ENCODE measurements at places on chromosomes 16 and 17. TPM values are rescaled to one million over a fixed set of nuclear protein-coding genes. Genes with fewer than 3 reads are reported as not detected.

DNA sequence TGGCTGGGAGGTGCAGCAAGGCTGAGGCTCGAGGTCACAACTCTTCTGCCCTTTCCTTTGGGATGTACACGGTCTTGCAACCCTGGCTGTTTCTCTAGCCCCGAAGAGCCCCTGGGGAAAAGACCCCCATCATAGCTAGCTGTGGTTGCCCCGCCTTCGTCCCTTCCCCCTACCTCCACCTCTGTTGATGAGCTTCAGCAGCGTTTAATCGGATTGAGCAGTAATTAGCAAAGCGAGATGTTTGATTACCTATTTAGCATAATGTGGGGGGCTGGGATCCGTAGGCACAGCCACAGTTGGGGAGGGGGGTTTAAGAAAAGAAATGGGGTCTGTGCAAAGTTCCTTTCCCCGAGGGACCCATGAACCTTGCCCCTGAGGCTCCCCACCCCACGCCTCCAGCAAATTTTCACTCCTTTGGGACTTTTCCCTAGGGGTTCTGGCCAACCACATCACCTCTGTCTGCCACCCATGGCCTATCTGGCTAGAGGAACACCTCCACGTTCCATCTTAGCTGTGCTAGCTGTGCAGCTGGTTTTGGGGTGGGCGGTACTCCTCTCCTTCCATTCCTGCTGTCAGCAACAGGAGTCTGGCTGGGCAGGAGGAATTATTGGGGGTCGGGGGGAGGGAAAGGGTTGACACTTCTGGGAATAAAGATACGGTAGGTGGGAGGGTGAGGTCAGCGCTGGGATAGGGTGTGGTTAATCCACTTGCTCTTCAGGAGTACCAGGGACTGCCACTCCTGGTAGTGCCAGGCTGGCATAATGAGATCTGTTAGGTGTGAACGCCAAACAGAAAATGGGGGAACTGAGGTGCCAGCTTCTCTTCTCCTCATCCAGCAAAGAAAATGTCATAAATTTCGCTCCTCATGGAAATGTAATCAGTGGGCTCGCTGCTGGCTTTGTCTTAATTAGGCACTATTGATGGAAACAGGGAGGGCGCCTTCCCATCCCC lies 1.3 kb upstream of the DNAH2 start:
- DNase-seq, result no peak

GRCh38 chr16:56278196-56278855 lies 87.0 kb downstream of the GNAO1 start:
- DNase-seq, result no peak

- no peak for DNase-seq
Measured at GRCh38 chr17:59434429-59434828, 103.0 kb downstream of the YPEL2 start.

DNA sequence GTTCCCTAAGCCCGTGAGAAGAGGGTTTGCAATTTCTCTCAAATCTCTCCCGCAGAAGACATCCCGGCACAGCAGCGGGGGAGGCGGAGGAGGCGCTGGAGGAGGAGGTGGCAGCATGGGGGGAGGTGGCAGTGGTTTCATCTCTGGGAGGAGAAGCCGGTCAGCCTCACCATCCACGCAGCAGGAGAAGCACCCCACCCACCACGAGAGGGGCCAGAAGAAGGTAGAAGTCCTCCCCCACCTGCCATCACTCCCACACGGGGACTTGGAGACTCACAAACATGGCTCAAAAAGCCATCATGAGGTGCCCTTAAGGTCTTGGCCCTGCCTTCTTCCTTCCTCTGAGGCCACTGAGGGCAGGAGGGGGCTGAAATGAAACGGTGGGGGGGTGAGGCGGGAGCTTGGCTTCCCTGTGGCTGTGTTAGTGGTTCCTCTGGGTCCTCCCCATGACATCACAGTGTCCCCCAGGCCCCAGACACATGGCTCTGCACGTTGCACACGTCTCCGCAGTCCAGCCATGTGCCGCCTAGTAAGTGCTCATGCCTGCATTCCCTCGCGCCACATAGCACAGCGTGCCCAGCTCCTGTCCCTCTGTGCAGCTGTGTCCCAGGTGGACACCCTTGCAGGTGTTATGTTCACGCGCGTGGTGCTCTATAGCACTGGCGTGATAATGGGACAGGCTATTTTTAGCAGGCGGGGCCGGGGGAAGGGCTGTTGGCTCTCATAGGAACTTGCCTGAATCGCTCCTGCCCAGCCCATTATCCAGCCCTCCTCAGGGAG lies 6.9 kb downstream of the MLLT6 start:
- DNase-seq, result no peak

GRCh38 chr17:81528651-81529436 lies 667 bp downstream of the FSCN2 start:
- no peak for DNase-seq

DPEP1 gene
- not detected for total RNA-seq

DNA sequence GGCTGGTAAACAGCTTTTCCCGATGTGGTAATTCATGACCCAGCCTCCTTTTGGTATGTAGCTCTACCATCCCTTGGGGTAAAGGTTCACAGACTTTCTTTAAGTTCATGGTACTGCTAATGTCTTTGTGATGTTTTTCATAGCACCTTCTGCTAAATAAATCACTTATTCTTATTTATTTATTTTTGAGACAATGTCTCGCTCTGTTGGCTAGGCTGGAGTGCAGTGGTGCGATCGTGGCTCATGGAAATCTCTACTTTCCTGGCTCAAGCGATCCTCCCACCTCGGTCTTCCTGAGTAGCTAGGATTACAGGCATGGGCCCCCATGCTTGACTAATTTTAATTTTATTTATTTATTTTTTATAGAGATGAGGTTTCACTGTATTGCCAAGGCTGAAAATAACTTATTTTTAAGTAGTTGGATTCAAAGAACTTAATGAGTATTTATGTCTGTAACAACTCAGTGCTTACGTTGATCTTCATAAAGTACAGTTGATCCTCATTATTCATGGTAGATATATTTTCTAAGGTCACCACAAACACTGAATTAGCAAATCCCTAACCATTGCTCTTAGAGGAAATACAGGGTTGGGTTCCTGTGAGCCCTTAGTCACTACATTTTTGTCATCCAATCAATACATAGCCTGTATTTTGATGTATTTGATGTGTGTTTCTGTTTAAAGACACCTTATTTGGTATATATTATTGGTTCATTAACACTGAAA lies 97.1 kb downstream of the SHISA9 start:
- DNase-seq, result no peak

GRCh38 chr16:69179328-69180010 lies 7.5 kb upstream of the SNTB2 start:
- peak; percentile 77 for DNase-seq

- no peak for DNase-seq
Measured at GRCh38 chr16:76656994-76657393, 379.8 kb downstream of the CNTNAP4 start.

CBX2 gene
- 2.9 TPM for total RNA-seq

MT3 gene
- 6.6 TPM for total RNA-seq

GRCh38 chr17:27336184-27336583 lies 42.3 kb downstream of the WSB1 start:
- no peak for DNase-seq

FOXN1 gene
- not detected for total RNA-seq

DNA sequence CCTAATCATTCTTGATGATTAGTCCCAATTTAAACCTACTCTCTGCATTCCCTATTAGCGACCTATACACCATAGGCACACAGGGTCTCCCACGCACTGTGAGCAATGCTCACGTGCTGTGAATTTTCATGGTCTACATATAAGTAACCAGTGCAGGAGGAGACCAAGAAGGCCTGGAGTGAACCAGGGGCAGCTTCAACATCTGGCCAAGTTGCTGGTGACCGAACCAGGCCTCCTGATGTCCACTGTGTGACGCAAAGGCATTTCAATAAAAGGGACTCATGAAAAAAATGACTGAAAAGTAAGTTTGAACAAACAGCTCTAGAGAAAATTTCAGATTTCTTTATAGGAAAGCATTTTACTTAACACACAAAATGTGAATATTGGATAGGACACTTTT lies 107.0 kb downstream of the ZFHX3 start:
- no peak for DNase-seq

DNAI2 gene
- not detected for total RNA-seq

GRCh38 chr17:55463600-55463999 lies 42.0 kb upstream of the MMD start:
- DNase-seq, result no peak

DNA sequence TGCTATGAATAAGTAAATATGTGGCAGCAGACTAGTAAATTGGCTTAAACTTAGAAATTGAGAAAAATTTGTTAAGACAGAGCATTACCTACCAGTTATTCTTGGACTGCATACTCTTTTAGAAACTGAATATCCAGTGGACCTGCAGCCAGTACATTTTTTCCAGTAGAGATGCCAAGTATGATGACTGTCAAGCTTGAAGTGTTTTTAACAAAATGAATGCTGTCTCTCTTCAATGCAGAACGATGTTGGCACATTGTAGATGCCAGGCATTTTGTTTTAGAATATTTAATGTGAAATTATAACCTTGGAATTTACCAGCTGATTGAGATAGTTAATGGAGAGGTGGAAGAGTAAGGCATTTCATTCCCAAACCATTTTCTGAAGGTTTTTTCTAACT lies 52.5 kb downstream of the NFAT5 start:
- DNase-seq, result no peak

LGALS9B gene
- total RNA-seq, result not detected

DNA sequence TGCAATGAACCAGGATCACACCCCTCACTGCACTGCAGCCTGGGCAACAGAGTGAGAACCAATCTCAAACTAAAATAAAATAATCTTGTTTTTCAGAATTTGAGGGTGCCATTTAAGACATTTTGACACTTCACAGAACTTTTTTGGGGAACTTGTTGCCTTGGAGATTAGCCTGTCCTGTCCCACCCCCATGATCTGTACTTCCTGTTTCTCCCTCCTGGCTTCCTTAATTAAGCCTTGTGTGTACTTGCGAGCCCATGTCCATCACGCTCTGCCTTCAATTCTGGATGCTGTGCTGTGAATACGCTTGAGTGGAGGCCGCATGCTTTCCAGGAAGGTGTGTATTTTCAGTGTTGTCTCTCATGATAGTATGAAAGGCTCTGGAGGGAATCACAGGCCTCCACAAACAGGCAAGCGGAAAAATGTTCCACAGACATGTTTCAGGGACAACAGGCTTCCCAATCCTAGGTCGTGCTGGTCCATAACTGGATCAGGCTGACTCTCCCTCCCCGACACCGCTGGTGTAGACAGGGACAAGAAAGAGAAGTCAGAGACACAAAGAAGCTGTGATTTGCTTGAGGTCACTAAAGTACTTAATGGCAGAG lies 56.9 kb downstream of the NOS2 start:
- no peak for DNase-seq

GRCh38 chr17:81097134-81097942 lies 62.4 kb downstream of the BAIAP2 start:
- DNase-seq, result peak; percentile 70

GRCh38 chr16:2828521-2828840 lies 1.6 kb upstream of the ZG16B start:
- DNase-seq, result no peak

GRCh38 chr17:83144421-83145357 lies 65.3 kb downstream of the METRNL start:
- no peak for DNase-seq

ZFHX3 gene
- 8.3 TPM for total RNA-seq

DNA sequence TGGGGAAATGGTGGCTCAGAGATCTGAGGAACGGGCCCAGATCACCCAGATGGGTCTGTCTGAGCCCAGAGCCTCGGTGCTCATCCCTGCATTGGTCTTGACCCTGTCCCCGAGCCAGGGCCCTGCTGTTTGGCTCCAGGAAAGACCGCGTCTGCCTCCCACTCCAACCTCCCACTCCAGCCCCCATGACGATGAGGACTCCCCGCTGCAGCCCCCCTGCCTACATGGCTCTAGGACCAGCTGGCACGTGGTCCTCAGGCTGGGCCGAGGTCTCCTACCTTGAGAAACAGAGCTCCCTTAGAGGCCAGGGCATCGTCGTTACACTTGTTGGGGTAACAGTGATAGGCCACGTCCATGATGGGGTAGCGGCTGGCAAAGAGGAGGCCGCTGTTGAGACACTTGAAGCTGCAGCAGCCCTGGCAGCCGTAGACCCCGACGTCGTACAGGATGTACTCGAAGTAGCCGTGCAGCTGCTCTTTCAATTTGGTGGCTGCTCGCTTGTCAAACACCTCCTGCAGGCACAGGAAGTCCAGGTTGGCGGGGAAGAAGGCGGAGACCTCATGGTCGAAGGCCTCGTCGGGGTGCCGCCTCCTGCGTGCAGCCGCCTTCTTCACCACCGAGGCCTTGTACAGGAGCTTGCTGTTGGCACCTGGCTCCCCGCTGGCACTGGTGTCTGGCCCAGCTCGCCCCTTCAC lies 59.9 kb downstream of the PRMT7 start:
- no peak for DNase-seq

DNA sequence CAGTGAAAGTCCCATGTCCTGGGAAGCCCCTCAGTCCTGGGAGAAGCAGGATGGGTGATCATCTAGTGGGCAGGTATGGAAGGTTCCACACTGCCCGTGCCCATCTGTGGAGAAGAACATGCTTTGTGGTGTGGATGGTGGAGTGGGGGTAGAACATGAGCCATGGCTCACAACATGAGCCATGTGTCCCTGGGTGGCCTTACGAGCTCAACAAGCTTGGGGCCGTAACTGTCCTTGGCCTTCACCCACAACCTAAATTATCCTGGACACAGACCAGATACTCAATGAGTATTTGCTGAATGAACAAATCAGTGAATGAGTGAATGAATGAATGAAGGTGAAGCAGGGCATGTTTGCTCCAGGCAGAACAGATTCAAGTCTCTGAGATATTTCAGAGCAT lies 13.5 kb downstream of the SOX8 start:
- no peak for DNase-seq

TERB1 gene
- total RNA-seq, result not detected

DNA sequence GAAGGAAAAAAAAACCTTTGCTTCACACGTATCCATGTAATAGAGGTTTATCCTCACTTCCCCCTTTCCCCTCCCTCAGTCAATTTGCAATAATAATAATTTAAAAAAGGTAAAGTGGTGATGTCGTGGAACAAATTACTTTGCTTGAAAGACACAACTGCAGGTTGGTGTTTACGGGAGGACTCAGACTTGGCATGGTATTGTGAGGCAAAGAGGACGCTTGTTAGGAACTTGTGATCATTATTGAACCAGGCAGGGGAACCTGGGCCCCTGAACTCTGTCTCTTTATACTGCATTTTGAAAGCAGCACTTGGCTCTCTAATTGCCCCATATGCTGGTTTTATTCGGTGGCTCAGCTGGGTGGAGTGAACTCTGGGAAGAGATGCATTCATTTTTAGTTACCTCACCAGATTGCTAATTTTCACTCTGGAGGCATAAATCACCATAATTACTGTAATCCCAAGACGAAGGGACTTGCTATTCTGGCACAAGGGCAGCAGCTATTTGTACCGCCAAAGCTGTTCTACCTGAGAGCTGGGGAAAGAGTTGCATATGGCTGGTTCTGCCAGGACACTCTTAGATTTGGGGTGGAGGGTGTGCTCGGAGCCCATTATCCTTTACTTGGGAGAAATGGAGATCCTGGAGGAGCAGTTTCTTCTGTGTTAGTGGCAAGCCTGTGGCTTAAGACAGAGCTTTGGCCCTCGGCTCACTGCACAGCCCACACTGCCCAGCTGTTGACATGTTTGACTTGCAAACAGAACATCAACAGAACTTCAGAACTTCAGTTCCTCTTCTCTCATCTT lies 5.7 kb upstream of the DHX8 start:
- no peak for DNase-seq

GRCh38 chr16:9681508-9681907 lies 500.7 kb downstream of the GRIN2A start:
- no peak for DNase-seq
